ENCODE measurements at places on chromosomes 5 and 9.

DNA sequence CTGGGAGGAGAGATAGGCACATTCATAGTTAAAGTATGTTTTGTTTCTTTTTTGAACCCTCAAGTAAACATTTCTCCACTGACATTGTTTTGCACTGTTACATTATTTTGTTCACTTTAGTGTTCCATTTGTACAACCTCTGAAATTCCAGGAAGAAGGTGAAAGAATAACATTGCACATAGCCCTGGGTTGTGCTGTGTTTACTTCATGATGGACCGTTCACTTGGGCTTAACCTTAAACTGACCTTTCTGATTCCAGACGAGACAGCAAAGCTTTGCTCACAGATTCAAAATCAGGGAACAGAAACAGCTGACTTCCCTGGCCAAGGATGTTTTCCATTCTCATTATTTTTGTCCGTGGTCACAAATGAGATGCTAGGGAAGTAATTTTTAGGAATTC is 42.8 kb upstream of the GDNF start:
- DNase-seq: no peak

DNA sequence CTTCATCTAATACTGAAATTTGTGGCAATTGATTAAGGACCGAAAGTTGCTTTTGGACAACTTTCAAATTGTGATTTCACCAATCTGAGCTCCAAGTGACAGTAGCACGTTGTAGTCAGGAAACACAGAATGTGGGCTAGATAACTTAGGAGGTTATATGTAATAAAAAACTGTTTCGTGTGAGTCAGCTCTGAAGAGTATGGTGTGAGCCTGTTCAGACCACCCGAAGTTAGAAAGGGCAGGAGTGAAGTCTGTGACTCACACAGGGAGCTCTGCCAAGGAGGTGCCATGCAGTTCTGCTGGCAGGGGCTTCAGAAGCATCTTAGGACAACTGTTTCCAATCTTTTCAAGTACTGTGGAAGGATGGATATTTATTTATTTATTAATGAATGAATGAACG is 16.4 kb upstream of the ZBTB34 start:
- DNase-seq: no peak

DNA sequence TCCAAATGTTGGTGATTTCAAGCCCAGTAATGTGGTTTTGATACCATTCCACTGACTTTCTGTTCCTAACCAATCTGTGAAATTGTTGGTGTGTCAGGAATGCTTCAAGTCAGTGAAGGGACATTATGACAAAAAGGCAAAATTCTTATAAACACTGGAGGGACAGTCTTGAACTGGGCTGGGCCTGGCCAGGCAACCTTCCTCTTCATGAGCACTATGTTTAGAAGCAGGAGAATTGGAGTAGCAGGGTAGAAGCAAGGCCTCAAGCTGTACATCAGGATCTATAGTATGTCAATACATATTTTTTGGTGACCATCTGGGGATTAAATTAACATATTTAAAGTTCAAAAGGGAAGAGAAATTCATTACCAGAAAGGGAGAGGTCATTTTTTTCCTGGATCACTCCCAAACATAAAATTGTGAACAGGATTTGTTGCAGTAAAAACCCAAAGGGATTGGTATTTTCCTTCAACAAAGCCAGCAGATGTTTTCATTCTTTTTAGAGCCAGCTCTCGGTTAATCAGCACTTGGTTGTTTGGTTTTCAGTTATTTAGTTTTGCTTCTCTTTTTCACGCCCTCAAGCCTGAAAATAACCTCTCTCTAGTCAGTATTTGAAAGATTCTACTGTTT is 77.9 kb upstream of the PIK3R1 start:
- no peak for DNase-seq

GRCh38 chr5:136174021-136174659 is 18.8 kb downstream of the SMIM32 start:
- DNase-seq: no peak

DNA sequence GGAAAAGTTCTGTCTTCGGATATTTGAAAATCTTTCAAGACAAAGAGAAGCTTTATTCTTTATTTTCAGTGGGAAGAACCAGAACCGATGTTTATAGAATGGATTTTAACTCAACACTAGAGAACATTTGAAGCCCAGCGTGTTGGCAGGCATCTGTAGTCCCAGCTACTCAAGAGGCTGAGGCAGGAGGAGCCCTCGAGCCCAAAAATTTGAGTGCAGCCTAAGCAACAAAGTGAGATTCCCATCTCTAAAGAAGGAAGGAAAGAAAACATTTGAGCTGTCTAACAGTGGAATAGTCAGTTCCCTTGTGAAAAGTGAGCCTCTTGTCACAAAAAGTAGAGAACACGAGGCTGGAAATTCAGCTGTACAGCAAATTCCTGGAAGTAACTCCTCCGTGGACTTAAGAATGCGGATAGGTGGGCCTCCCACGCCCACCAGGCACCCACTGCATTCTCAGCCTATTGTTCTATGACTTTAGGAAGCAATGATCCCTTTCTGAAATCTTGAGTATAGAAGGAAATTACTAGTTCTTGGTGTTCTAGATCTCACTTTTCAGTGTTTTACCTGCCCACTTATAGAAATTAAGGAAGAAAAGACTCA is 2.3 kb upstream of the PTPDC1 start:
- DNase-seq: no peak

DNA sequence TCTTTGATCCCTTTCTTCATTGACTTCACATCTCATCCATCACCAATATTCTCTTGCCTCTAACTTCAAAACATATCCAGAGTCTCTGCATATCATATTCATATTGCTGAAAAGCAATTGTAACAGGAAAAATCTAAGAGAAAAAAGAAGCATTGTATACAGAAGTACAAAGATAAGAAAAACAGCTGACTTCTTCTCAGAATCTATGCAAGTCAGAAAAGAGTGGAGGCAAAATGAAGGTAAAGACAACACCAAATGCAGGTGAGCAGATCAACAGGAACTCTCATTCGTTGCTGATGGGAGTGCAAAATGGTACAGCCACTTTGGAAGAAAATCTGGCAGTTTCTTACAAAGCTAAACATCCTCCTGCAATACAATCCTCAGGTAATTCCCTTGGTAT is 155.6 kb downstream of the PHF2 start:
- DNase-seq: no peak

DNA sequence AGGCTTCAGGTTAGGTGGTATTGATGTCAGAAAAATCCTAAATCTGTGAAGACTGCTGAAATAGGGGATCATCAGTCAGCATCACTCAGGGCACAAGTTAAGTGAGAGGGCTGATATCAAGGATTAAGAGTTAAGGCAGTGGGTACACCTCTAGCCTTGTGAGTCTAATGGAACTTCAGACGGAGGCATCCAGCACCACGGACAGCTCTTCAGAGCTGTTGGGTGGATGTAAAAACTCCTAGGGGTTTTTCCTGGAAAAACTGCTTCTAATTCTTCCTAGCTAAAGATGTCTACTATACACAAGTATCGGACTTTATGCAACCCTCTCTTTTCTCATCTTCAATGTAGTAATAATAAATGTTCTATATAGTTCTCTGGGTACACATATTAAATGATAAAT is 165.9 kb downstream of the SH3GL2 start:
- DNase-seq: no peak

- DNase-seq: no peak
Measured at GRCh38 chr9:117696154-117696553, 8.0 kb upstream of the TLR4 start.

GRCh38 chr5:176877793-176878331 is 21.3 kb downstream of the HK3 start:
- DNase-seq: peak; percentile 75
